ENCODE measurements at places on chromosomes 16 and 17. TPM values are rescaled to one million over a fixed set of nuclear protein-coding genes. Genes with fewer than 3 reads are reported as not detected.
A peak's percentile ranks its signal among the peaks of the same experiment; 100 is the strongest.

GRCh38 chr16:90031186-90031930, 12.1 kb upstream of the DBNDD1 start:
- no peak overlapping the region for H3K4me3 ChIP-seq
- H3K27ac ChIP-seq, result peak overlapping the region; percentile 15
- DNase-seq, result no peak
- H3K36me3 ChIP-seq, result no peaks in the 10 kb centered on the region

DNA sequence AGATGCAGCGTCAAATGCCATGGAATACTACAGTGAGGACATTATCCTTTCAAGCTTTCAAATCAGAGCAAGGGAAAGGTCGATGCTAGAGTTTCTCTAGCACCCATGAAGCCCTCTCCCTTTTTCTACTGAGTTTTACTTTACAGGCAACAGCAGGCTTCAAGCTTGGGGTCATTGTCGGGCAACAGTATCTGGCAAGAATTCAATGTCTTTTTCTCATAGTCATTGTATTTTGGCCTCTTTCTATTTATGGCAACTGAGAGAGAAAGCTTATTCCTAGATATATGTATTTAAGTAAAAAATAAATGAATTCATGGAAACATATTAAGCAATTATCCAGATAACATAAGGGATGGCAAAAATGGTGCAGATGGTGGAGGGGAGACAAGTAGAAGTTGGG, 364 bp upstream of the CETP start:
- H3K36me3 ChIP-seq, result no peaks in the 10 kb centered on the region
- no peaks in the 10 kb centered on the region for H3K27me3 ChIP-seq
- no peak overlapping the region for H3K4me3 ChIP-seq
- no peak for DNase-seq

- H3K27me3 ChIP-seq, result peaks cover 3% of the 10 kb centered on the region
- no peak for DNase-seq
- peaks cover 34% of the 10 kb centered on the region for H3K4me1 ChIP-seq
- H3K27ac ChIP-seq, result no peak overlapping the region
- peaks cover 20% of the 10 kb centered on the region for H3K36me3 ChIP-seq
Observed at GRCh38 chr17:5434984-5435383, 4.0 kb downstream of the C1QBP start.

DNA sequence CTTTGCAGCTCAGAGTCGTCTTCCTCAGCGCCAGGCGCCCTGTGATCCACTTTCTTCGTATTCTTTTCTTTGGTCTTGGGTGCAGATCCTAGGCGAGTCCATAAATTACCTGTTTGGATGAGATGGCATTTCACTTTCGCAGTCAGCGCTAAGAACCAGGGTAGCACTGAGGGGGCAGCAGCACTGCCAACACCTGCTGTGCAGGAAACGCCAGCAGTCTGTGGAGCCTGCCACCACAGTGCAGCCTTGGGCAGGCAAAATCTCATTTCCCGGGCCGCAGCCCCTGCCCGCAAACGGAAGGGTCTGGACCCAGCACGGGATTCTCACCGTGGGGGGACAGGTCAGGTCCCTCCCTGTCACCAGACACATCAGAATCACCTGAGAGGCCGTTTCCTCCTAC, 12.2 kb upstream of the ITGAE start:
- H3K36me3 ChIP-seq, result peaks cover 37% of the 10 kb centered on the region
- H3K4me1 ChIP-seq, result no peaks in the 10 kb centered on the region
- no peak for DNase-seq

CCL16 gene
- polyA plus RNA-seq, result not detected

TPPP3 gene
- polyA plus RNA-seq, result 0.78 TPM

LITAFD gene
- not detected for polyA plus RNA-seq

PLEKHH3 gene
- not detected for polyA plus RNA-seq
